NCI-H446 (cell line): ENCODE measurements at places on chromosomes 3 and 15.

DNA sequence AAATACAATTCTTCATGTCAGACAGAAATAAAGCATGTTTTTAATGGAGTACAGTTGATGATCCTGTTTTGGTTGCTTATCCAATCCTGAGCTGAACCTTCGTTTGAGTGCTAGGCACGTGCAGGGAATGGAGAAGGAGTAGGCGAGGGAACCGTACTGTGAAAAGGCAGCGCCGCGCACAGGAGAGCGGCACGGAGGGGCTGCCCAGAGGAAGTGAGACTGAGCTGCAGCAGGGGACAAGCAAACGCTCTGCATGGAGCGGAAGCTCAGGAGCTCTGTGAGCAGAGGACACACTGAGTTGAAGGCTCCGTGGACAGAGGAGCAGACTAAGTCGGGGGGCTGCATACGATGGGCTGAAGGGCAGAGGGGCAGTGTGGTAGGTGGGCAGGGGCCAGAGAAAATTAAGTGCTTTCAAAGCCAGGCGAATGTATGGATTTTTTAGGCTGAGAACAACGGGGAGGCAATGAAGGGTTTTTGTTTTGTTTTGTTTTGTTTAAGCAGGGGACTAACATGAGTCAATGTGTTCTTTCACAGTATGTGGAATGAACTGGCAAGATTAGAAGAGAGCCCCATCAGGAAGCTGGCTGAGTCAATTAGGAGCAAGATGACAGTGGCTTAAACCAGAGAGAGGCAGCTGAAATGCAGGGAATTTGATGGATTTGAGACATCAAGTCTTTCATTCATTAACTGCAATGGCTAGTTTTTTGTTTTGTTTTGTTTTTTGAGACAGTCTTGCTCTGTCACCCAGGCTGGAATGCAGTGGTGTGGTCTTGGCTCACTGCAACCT is 23.8 kb upstream of the TM2D3 start:
- DNase-seq = no peak

- no peak for DNase-seq
Measured at GRCh38 chr15:78810003-78810361, 1.3 kb downstream of the ADAMTS7 start.

GRCh38 chr3:35857004-35857403 is 217.7 kb downstream of the ARPP21 start:
- DNase-seq = no peak

GRCh38 chr15:94671858-94672532 is 440.6 kb downstream of the MCTP2 start:
- DNase-seq = no peak

DNA sequence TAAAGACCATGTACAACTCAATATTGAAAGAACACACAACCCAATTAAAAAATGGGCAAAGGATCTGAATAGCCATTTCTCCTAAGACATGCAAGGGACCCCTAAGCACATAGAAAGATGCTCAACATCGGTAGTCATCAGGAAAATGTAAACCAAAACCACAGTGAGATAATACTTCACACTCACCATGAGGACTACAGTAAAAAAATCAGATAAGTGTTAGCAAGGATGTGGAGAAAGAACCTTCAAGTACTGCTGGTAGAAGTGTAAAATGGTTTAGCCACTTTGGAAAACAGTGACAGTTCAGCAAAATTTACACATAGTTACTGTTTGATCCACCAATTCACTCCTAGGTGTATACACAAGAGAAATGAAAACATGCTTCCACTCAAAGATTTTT is 30.1 kb upstream of the XIRP1 start:
- no peak for DNase-seq

DNA sequence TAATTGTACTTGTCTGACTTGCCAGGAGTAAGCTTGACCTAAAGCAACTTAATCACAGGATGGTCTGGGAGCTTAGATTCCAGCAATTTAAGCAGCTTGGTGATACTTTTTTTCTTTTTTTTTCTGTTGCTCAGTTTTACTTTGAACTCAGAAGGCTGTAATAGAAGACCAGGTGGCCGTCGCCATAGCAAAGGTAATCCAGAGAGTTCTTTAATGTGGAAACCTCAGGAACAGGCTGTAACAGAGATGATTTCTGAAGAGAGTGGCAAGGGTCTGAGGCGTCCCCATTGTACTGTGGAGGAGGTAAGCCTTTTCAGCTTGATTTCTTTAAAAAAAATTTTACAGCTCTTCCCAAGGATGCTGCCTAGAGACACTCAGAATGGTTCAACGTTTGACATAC is 20.1 kb downstream of the SENP2 start:
- DNase-seq = no peak

GRCh38 chr3:129834580-129834979 is 58.9 kb downstream of the TMCC1 start:
- DNase-seq = no peak

- DNase-seq = no peak
Measured at GRCh38 chr3:186871403-186871924, 29.0 kb downstream of the ADIPOQ start.

GRCh38 chr3:112002096-112002971 is 3.6 kb downstream of the TAGLN3 start:
- DNase-seq = no peak

DNA sequence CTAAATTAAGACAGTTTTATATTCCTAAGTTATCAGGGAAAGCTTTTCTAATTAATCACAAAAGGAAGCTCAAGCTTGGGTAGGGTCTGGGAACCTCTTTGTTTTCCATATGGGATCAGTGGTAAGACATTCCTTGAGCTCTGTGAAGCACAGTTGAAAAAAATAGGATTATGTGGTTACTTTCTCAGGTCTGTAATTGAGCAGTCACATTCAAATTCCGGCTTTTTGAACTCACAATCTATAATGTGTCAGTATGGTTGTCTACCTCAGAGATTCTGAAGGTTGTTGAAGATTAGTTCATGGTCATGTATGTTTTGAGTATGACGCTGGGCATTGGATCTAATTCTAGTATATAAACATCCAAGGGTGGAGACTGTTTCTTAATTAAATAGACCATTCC is 364.5 kb downstream of the LPP start:
- DNase-seq = no peak

DNA sequence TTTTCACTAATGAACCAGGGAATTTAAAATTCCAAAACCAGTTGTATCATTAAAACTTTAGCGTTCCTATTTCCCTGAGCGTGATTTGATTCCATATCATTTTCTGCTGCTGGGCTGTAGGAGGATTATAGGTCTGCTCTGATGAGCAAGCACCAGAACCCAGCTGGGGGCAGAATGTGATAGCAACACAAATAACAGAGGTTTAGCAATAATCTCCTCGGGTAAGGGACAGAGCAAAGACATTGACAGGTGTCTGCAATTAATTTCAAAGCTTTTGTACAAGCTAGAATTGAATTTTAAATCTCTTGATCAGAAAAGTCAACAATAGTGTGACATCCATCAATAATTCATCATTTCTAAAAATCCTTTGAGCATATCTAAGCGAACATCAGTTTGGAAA is 163.4 kb upstream of the RAP2B start:
- DNase-seq = no peak
